A549 treated with CORT108297 at 1 μM for 4 hours (cell line): ENCODE measurements at places on chromosomes 7 and 10. TPM values are rescaled to one million over a fixed set of nuclear protein-coding genes. Genes with fewer than 3 reads are reported as not detected.

The PON3 gene
- total RNA-seq, result 31.2 to 39.6 TPM (median 33.8 TPM) in 5 replicates

The TRIM24 gene
- total RNA-seq, result 7.0 to 7.6 TPM (median 7.4 TPM) in 5 replicates

The SSC4D gene
- total RNA-seq, result 0.88 to 1.5 TPM (median 1.1 TPM) in 5 replicates

The FAM237B gene
- total RNA-seq, result not detected in 5 replicates

The MEST gene
- total RNA-seq, result 32.4 to 41.1 TPM (median 39.4 TPM) in 5 replicates

The AKR1C3 gene
- total RNA-seq, result 1,149 to 1,243 TPM (median 1,192 TPM) in 5 replicates

The MAGI2 gene
- total RNA-seq, result 0.27 to 0.46 TPM (median 0.39 TPM) in 5 replicates

The KCNIP2 gene
- total RNA-seq, result 0.58 to 1.1 TPM (median 0.70 TPM) in 5 replicates
